ENCODE measurements at places on chromosomes 3 and 15. TPM values are rescaled to one million over a fixed set of nuclear protein-coding genes. Genes with fewer than 3 reads are reported as not detected.
A peak's percentile ranks its signal among the peaks of the same experiment; 100 is the strongest.

GRCh38 chr15:75554717-75555116, 24.4 kb downstream of the PTPN9 start:
- H3K36me3 ChIP-seq, result no peaks in the 10 kb centered on the region
- no peak overlapping the region for H3K27ac ChIP-seq
- H3K4me1 ChIP-seq, result peaks cover 8% of the 10 kb centered on the region
- no peaks in the 10 kb centered on the region for H3K27me3 ChIP-seq
- no peak for DNase-seq

- H3K4me1 ChIP-seq, result no peaks in the 10 kb centered on the region
- H3K27me3 ChIP-seq, result peaks cover 34% of the 10 kb centered on the region
- H3K4me3 ChIP-seq, result no peak overlapping the region
- H3K36me3 ChIP-seq, result no peaks in the 10 kb centered on the region
- no peak overlapping the region for H3K27ac ChIP-seq
Observed at GRCh38 chr15:70702584-70702983, 60.8 kb downstream of the UACA start.

DNA sequence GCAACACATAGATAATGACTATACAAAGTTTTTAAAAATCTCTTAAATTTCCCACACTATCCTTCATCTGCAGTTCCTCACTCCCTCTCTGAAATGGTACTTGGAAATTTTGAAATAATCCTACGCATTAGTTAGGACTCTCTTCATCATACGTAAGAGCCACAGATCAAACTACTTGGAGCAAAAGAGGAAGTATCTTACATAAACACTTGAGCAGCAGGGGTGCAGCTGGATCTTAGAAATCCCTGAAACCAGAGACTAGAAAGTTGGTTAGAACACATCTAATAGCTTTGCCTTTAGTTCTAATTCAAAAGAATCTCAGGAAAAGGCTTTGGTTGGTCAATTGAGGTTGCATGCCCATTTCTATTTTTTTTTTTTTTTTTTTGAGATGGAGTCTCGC, 38.8 kb upstream of the ZNF445 start:
- H3K4me1 ChIP-seq, result peaks cover 11% of the 10 kb centered on the region
- no peaks in the 10 kb centered on the region for H3K36me3 ChIP-seq
- H3K4me3 ChIP-seq, result no peak overlapping the region
- no peak overlapping the region for H3K27ac ChIP-seq
- H3K27me3 ChIP-seq, result peaks cover 24% of the 10 kb centered on the region

GRCh38 chr3:166211451-166211850, 374.2 kb upstream of the BCHE start:
- DNase-seq, result no peak
- H3K27ac ChIP-seq, result no peak overlapping the region
- no peak overlapping the region for H3K4me3 ChIP-seq
- H3K27me3 ChIP-seq, result no peaks in the 10 kb centered on the region
- no peaks in the 10 kb centered on the region for H3K4me1 ChIP-seq
- H3K36me3 ChIP-seq, result no peaks in the 10 kb centered on the region

GRCh38 chr3:72907131-72907711, 19.4 kb downstream of the GXYLT2 start:
- H3K4me1 ChIP-seq, result no peaks in the 10 kb centered on the region
- no peak overlapping the region for H3K27ac ChIP-seq
- no peak for DNase-seq
- peaks cover 3% of the 10 kb centered on the region for H3K27me3 ChIP-seq
- H3K4me3 ChIP-seq, result no peak overlapping the region
- no peaks in the 10 kb centered on the region for H3K36me3 ChIP-seq

GRCh38 chr15:40470423-40471104, at the start of gene CHST14:
Gene CHST14 (plus strand): TSS chr15:40470984. CDS start chr15:40471214, 230 bp downstream.
- peak; percentile 75 for DNase-seq
- peak within 1 kb of the TSS; percentile 92 for H3K4me3 ChIP-seq
- H3K36me3 ChIP-seq, result no peaks in the 10 kb centered on the region
- H3K27ac ChIP-seq, result peak within 1 kb of the TSS; percentile 64

GRCh38 chr3:128456776-128457715, 9.6 kb downstream of the DNAJB8 start:
- H3K27ac ChIP-seq, result no peak overlapping the region
- H3K4me1 ChIP-seq, result no peaks in the 10 kb centered on the region
- no peak for DNase-seq
- no peaks in the 10 kb centered on the region for H3K36me3 ChIP-seq
- H3K4me3 ChIP-seq, result no peak overlapping the region
- H3K27me3 ChIP-seq, result peaks cover 28% of the 10 kb centered on the region

DNA sequence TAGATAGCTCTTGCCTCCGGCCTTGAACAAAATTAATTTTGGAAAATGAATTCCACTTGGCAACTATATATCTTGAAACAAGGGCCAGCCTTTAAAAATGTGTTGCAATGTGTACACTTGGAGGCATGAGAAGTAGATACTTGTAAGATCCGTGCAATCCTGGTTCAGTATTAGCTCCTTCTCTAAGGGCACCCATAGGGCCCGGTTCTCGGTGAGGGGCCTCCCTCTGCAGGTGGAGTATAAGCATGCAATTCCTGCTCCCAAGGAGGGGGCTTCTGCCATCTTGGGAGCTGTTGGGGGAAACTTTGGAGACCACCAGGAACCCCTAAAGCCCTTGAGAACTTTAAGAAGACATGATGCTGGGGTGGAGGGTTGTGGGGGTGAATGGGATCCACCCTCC, 388.7 kb upstream of the RGMA start:
- H3K36me3 ChIP-seq, result no peaks in the 10 kb centered on the region
- no peak overlapping the region for H3K4me3 ChIP-seq
- no peak overlapping the region for H3K27ac ChIP-seq
- H3K4me1 ChIP-seq, result no peaks in the 10 kb centered on the region
- H3K27me3 ChIP-seq, result peaks cover 22% of the 10 kb centered on the region
- DNase-seq, result no peak

GRCh38 chr3:15506571-15506970, 14.9 kb downstream of the COLQ start:
- H3K4me1 ChIP-seq, result peaks cover 50% of the 10 kb centered on the region
- no peaks in the 10 kb centered on the region for H3K36me3 ChIP-seq
- H3K27me3 ChIP-seq, result no peaks in the 10 kb centered on the region
- H3K27ac ChIP-seq, result no peak overlapping the region
- no peak for DNase-seq
- no peak overlapping the region for H3K4me3 ChIP-seq

- no peaks in the 10 kb centered on the region for H3K27me3 ChIP-seq
- H3K4me1 ChIP-seq, result peaks cover 4% of the 10 kb centered on the region
- DNase-seq, result no peak
- H3K4me3 ChIP-seq, result no peak overlapping the region
Observed at GRCh38 chr3:47895241-47895640, 92.3 kb downstream of the DHX30 start.

The POTEB2 gene
- not detected for total RNA-seq

The PRSS50 gene
- total RNA-seq, result not detected

The ACP3 gene
- not detected for total RNA-seq

The FGD5 gene
- total RNA-seq, result not detected

Measured in natural killer cell treated with Interleukin-12 subunit alpha and Interleukin-12 subunit beta and Interleukin-15 and Interleukin-18, amount 100 ng/mL, for 72 hours (primary cell).